ENCODE measurements at places on chromosomes 2 and 18.

- no peak for DNase-seq
These were observed 32.0 kb upstream of the PLB1 start for GRCh38 chr2:28463893-28464292.

DNA sequence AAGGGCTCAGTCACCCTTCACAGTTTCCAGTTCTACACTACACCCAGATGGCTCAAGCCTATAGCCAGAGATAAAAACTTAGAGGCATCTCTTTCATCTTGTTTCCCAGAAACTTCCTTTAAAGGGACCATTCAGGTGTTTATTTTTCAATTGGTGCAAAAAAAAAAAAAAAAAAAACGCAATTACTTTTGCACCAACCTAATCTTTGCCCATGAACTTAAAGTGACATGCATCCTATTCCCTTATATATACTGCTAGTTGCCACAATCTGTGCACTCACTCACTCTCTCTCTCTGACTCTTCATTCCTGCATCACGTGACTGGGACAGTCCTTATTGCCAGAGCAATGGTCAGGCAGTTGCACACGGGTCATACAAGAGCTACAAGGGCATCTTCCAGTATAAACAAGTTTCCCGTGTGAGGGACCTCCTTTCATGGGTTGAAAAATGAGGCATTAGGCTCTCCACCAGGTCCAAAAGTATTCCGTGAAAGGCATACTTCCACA is 789.4 kb downstream of the EPHA4 start:
- no peak for DNase-seq

DNA sequence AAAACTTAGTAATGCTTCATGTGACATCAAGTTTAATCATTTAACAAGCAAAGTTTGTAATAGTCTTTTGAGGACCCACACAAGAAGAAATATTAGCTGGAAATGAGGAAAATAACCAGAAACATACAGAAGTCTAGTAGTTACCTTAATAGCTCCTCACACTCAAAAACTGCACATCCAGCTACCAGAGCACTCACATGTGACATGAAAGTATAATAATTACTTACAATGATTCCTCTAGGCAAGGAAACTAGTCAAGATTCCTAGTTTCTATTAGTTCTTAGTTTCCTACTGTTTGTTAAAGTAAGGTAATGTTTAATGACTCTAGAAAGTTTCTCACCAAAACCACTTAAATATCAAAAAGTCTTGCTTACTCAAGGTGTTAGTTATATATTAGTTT is 335.8 kb downstream of the RAD51AP2 start:
- no peak for DNase-seq

DNA sequence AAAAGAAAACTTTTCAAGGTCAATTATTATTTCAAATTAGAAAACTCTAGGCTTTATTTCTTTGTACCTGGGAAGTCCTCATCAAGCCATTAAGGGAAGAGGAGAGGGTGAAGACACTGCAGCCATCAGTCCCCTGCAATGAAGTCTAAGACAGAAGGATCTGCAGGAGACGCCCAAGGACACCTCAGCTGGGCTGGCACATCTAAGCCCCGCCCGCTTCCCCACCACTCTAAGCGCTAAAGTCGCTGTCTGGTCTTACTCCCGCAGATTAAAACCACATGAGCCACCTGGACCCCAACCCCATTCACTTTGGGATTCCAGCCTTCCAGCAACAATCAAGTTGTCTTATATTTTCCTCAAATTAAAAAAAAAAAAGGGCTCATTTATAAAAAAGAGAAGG is 104.4 kb downstream of the AFF3 start:
- no peak for DNase-seq

GRCh38 chr18:48828691-48829442 is 121.9 kb downstream of the SMAD7 start:
- DNase-seq: no peak

DNA sequence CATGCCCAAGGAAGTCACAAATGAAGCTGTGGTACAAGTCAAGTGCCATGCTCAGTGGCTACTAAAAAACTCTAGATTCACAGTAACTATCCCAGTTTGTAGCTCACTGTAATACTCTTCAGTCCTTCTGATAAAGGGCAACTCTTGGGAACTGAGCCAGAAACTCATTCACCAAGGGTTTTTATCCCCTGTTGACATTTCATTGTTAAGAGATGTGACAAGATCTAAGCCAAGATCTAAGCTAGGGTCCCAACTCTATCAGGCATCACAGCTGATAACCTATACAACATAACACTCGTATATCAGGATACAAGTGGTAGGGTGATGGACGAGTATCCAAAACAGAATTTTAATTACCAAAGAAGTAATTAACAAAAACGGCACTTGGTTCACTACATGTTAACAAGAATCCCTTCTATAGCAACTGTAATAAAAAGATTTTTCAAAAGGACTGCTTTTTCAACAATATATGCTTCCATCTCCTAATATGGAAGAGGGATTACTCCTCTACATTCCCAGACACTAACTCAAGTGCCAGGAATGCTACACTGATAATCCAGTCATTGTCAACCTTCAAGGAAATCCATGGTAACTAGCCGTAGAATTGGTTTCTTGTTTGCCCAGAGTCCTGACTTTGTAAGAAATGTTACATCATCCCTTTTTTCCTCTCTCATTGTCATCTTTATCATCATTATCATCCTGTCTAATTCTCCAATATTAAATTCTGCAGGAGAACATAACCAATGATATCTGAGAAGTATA is 111.7 kb downstream of the CDH2 start:
- no peak for DNase-seq

DNA sequence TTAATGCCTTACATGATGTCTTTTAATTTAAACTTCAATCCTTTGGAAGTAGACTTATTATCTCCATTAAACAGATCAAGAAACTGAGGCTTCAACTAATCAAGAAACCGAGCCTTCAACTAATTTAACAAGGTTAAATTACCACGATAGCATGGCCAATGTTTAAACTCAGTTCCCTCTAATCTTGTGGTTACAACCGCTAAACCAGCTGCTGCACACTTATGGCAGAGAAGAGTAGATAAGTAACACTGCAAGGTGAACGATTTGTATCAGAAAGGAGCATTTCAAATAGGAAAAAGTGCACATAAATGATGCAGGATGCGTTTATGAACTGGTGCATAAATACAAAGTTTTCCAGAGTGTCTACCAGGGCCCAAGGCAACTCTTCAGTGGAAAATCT is 144.6 kb upstream of the CAVIN2 start:
- no peak for DNase-seq

DNA sequence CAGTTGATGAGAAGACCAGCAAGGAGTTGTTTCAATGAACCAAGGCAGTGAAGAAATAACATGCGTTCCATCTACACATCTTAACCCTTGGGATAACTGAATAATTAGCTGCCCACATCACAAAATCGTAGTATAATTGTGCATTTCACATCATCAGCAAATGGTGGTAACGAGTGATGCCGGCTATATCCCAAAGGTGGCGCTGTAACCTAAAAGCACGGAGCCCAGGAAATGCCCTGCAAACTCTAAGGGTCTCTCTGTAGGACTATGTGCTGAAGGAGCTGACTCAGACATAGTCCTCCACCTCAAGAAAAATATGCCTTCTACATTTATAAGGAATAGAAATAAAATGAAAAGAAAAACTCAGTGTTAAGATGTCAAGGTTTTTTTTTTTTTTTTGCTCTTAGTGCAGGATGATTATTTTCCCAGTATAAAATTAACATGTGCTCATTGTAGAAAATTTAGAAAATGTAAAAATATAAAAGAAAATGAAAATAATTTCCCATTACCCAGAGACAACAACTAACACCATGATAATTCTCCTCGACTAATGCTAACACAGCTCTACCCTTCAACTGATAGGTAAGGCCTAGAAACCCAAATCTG is 23.1 kb upstream of the DSG3 start:
- no peak for DNase-seq

DNA sequence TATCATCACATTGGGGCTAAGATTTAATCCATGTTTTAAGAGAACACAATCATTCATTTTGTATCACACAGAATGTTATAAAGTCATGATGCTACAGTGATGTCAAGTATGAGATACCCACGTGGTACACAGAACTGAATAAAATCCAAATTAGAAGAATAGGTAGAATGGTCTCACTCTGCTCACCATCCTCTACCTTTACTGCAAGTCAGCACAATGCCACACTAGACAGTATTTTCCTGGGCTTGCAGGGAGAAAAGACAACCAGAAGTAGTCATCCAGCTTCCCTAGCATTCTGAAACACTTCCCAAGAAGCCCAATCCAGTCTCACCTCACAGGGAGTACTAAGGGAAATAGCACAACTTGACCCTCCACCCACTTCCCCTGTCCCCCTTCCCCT is 856.2 kb upstream of the NRXN1 start:
- no peak for DNase-seq

DNA sequence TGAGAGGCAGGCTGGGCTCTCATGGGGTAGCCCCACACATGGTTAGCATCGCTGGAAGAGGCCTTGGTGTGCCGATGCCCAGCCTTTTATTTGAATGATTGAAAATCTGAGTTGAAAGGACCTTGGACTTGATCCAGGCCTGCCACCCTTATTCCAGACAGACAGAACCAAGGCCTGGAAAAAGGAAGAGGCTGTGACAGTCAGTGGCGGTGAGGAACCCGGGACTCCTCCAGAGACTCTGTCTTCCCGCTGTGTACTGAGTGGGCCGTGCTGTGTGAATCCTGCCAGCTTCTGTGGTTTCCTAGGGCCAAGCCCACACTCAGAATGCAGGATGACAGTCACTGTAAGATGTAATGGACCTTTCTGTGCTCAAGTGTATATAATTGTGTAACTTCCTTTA is 218.5 kb downstream of the LDLRAD4 start:
- DNase-seq: no peak

- DNase-seq: no peak
These were observed 64.8 kb downstream of the MOGAT1 start for GRCh38 chr2:222736301-222736700.

DNA sequence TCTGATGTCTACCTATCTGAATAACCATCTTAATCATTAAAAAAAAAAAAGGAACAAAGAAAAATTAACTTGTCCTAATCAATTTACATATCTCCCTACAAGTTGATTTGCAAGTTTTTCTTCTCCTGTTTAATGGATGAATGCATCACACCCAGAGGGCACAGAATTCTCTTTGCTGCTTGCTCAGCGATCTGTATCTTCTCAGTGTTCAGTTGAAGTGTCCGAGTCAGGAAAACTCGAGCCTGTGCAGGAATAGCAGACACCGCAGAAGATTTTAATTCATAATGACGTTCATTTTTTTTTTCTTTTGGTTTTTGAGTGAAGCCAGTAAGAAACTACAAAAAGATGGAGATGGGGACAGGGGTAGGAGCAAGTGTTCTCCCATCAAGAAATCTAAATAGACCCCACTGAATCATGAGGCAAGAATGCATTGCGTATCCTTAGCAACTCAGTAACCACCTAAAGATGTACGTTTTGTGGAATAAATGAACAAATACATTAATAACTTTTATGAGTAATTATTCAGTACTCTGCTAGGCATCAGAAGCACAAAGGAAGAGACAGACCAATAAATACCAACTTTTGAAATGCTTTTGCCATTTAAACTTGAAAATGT is 675.5 kb downstream of the LRP1B start:
- no peak for DNase-seq

DNA sequence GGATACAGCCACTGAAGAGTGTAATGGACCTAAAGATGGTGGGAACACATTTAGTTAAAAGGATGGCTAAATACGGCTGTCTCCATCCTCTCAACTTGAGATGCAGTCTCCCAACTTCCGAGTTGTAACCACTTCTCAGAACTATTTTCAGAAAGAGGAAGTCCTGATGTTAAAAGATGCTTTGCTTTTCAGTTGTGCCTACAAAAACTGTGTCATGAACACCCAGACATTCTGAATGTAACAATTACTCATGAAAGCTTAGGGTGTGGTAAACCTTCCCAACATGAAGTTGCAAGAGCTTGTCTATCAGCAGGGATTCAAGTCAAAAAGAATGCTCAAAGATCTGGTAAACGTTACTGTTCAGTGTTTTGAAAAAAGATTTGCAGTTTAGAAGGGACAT is 147.9 kb downstream of the DOCK10 start:
- DNase-seq: no peak

- DNase-seq: no peak
These were observed 97.6 kb downstream of the DSC3 start for GRCh38 chr18:30944773-30945417.

- no peak for DNase-seq
These were observed 2.9 kb upstream of the ARPC2 start for GRCh38 chr2:218214116-218214515.

- DNase-seq: no peak
These were observed 21.9 kb upstream of the SEMA4C start for GRCh38 chr2:96891591-96892333.

GRCh38 chr2:236949089-236949905 is 136.4 kb upstream of the COPS8 start:
- no peak for DNase-seq
